ENCODE measurements at places on chromosomes 3 and 15. TPM values are rescaled to one million over a fixed set of nuclear protein-coding genes. Genes with fewer than 3 reads are reported as not detected.

TM4SF18 gene
- total RNA-seq = 0.44 TPM

CP gene
- 0.33 TPM for total RNA-seq

LTK gene
- total RNA-seq = 0.58 TPM

SMCO1 gene
- not detected for total RNA-seq

Data from smooth muscle cell of trachea (primary cell).